Ecto neural progenitor cell (in vitro differentiated cells): ENCODE measurements at places on chromosomes 2 and 18.

- no peak for DNase-seq
Measured at GRCh38 chr2:102674836-102675235, 55.5 kb downstream of the SLC9A2 start.

DNA sequence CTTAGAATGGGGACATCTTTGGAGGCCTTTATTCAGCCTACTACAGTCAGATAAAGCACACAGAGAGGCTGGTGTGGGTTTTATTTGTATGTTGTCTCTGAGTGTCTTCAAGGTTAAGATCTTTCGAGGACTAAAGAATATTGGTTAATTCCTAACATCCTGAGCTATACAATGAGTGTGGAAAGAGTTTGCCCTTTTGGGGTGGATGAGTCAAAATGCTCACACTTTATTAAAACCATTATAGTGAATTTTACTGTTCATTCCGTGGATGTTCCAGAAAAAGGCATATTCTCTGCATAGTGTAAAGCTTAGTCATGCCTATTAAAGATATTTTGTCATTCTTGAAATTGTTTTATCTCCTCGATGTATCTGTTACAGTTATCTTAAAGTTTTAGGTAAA, 29.1 kb upstream of the SLC38A11 start:
- no peak for DNase-seq

- no peak for DNase-seq
Measured at GRCh38 chr2:221673248-221673647, 101.1 kb upstream of the EPHA4 start.

- DNase-seq = no peak
Measured at GRCh38 chr2:143856978-143857377, 662.9 kb downstream of the ZEB2 start.
